ENCODE measurements at places on chromosomes 6 and 20.

DNA sequence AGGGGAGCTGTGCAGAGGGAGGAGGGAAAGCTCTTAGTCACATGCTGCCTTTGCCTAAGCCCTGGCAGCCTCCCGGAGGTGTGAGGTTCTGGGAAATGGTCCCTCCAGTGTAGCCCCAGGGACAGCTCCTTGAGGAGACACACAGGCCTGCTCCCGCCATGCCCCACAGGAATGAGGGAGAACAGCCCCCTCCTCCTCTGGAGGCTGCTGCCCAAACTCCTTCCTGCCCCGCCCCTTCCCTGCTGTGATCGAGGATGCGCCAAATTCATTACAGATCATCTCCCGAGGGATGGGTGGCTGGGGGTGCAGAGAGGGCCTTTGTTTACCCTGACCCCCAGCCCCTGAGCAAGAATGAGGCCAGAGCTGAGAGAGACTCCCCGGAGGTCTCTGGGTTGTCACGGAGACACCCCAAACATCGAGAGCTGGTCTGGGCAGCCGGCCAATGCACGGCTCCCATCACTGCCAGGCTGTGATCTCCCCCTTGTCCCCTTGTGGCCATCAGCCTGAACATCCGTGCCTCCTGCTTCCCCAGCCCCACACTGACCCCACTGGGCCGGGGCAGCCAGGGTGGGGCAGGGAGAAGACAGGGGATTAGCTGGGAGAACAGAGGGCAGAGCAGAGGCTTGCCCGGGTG is 8.4 kb downstream of the CYP21A2 start:
- DNase-seq = no peak

DNA sequence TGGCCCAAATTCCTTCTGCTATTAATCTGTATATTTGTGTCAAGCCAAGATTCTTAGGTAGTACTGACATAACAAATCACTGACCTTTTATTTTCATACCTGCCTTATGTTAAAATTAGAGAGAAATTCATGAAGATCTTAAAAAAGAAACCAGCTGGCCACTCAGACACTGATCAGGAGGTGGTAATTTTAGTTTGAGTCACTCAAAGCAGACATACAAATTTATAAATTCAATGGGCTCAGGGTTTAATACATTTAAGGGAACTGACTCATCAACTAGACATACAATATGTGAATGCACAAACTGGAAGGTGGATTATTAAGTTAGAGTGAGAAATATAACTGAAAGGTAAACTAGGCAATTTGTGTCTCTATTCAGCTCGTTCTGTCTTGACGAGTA is 711.9 kb upstream of the EYS start:
- no peak for DNase-seq

- peak; percentile 21 for DNase-seq
These were observed 339.6 kb downstream of the ARHGAP18 start for GRCh38 chr6:129370268-129370916.

- DNase-seq = no peak
These were observed 340.2 kb downstream of the TBC1D32 start for GRCh38 chr6:120993929-120994572.

DNA sequence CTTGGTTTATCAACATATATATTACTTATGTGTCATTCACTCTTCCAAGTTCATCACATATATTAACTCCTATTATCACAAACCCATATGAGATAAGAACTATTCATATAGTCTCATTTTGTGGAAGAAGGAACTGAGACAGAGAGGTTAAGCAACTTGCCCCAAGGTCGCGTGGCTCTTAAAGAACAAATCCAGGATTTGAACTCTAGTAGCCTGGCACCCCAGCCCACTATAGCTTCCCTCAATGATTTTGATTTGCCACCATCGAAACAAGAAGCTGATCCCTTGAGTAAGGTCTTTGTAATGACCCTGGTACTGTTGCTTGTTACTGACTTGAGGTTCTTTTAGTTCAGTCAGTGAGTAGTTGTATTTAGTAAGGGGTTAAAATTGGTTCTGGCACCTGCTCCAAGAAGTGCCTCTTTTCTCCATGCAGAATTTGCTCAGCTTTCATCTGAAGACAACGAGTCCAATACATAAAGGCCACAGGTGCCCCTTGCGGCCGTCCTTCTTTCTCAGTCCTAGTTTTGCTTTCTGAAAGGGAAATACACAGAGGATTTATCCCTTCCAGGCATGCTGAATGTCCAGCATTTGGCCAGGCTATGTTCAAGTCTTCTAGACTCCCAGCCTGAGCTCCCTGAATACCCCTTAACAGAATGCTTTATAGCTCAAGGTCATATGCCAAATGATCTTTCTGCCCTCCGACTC is 253.0 kb downstream of the TBC1D7 start:
- DNase-seq = no peak

DNA sequence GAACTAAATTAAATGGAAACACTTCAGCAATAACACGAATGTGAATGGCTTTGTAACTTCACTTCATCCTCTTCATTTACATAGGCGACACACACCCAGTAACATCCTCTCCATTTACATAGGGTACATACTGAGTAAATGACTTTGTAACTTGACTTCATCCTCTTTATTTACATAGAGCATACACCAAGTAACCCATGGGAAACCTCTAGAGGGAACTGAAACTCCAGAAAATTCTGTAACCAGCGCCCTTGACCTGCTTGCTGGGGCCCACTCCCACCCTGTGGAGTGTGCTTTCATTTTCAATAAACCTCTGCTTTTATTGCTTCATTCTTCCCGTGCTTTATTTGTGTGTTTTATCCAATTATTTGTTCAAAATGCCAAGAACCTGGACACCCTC is 81.6 kb upstream of the OPRM1 start:
- no peak for DNase-seq

DNA sequence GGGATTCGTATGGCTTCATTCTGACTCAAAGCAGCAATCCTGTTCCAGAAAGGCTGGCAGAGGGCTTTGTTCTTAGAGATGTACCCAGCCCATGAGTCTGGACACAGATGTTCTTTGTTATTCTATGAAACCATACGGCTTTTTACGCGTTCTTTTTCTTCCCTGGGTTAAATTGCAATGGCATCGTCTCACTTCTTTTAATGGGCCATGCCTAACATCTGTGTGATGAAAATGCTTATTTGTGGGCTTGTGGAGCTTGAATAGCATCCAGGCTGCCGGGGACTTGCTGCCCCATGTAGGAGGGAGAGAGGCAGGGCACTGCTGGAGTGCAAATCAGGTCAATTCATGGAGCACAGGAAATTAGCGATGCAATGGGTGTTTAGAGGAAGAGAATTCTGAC is 19.4 kb downstream of the FAM50B start:
- peak; percentile 62 for DNase-seq

- no peak for DNase-seq
These were observed 39.9 kb downstream of the KIAA1755 start for GRCh38 chr20:38220587-38221118.
